ENCODE measurements at places on chromosomes 1 and 21. TPM values are rescaled to one million over a fixed set of nuclear protein-coding genes. Genes with fewer than 3 reads are reported as not detected.

FAM131C gene
- total RNA-seq = not detected

KCNA3 gene
- total RNA-seq = 3.1 TPM

GRCh38 chr1:118290571-118290970 lies 105.5 kb upstream of the SPAG17 start:
- DNase-seq = no peak

DNA sequence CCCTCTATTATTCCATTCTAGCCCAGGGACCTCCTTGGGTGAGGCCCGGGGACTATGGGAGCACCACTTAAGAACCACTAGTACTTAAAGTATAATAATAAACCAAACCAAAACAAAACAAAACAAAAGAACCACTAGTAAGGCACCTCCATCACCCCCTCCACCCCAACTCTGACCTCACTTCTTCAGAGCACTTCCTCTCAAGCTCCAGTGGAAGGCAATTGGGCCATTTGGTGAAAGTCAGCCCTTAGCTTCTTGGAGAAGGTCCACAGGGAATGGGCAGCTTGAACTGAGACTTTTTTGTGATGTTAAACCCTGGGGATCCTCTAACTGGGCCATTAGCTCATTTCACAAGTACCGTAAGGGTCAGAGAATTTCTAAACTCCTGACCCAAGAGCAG lies 237.3 kb downstream of the RHOU start:
- no peak for DNase-seq

SYTL1 gene
- total RNA-seq = 38.6 TPM

DNA sequence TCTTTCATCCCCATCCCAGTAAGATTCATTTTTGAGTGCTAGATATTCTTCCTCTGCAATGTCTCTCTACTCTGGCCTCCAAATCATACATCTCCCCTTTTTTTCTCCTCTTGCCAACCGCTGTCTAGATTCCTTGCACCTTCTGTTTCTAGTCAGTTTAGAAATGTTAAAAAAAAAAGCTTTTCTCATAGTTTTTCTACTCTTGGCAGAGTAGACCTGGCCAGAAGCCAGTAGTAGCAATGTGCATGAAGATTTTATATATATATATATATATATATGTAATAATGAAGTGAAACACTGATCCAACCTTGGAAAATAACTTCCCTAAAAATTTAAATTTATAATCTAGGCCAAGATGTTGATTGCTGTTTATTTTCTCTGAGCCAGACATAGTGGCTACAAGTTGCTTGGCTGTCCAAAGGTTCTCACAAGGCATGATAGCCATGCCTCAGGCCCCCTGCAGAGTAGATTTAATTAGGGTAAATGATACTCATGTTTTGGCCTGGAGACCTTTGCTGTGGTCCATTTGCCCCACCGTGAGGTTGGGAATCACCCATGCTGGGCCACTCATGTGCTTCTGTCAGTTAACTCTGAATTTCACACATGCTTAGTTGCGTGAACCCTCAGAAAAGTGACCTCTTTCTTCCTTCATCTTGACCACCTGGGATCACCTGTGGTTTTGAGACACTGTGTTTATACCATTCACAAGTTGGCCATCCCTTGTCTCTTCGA lies 103.4 kb upstream of the KCNE2 start:
- DNase-seq = no peak

FOXD2 gene
- not detected for total RNA-seq

DNA sequence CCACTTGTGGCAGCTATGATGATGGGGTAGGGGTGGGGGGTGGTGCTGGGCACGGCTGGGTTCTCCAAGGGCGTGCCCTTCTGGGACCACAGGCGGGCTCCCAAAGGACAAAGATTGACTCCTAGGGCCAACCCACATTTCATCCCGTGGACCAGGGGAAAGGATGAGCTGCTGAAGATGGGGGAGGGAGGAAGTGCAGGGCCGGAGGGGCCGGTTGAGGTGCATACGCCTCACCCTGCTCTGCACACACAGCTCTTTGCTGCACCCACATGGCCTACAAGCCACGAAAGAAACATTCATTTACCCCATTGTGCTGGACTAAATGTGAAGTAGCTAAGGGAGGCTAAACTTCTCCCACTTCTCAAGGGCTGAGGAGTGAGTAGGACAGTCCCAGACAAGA lies 34.2 kb upstream of the GNPAT start:
- DNase-seq = no peak

PLEKHN1 gene
- 0.43 TPM for total RNA-seq

DR1 gene
- total RNA-seq = 51.2 TPM

DNA sequence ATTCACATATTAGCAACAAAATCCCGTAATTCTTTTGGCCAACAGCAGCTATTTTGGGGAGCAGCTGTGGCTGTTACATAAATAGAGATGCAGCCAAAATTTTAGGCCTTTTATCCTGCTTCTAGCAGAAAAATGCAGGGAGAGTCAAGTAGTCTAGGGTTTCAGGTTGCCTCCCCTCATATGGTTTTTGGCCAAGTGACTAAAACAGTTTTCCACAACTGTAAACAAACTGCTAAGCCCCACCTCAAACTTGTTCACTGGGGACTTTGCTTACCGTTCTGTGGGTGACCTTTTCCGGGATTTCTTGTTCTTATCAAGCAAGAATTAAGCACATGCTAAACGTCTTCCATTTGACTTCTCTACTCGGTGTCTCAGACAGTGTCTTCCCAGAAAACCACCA lies 133.4 kb downstream of the EDEM3 start:
- DNase-seq = no peak

- DNase-seq = no peak
Observed at GRCh38 chr1:10629091-10629815, 154.5 kb downstream of the PEX14 start.

DNA sequence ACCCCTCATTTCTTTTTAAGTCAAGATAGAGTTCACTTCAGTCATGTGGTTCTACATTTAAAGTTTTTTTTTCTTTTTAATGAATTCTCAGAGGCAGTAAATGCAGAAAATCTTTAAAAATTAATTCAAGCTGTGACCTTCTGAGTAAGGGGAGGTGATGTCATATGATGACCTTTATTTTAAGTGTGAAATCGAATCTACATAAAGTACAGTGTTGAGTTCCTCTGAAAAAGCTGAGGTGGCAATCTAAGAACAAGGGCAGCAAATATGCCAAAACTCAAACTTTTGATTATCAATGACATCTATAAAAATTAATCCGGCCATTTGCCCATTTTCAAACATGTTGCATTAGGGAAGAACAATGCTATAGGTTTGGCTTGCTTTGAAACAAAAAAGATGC lies 173.5 kb downstream of the CDC7 start:
- DNase-seq = no peak

DNA sequence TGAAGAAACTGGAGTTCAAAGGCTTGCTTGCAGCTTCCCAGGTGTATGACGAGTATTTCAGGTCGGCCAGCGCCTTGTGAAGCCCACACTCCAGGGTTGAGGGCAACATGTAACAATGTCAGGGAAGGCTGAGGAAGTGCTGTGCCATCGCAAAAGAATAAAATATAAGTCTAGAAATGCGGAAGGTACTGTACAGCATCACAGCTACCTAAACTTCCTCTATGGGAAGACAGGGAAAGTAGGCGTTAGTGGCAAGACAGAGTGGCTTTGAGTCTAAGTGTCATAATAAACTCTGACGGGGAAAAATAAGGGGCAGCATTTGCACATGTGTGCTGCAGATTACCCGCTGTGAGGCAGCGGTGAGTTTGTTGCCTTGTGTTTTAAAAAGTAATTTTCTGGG lies 28.9 kb downstream of the DOP1B start:
- DNase-seq = no peak

DNA sequence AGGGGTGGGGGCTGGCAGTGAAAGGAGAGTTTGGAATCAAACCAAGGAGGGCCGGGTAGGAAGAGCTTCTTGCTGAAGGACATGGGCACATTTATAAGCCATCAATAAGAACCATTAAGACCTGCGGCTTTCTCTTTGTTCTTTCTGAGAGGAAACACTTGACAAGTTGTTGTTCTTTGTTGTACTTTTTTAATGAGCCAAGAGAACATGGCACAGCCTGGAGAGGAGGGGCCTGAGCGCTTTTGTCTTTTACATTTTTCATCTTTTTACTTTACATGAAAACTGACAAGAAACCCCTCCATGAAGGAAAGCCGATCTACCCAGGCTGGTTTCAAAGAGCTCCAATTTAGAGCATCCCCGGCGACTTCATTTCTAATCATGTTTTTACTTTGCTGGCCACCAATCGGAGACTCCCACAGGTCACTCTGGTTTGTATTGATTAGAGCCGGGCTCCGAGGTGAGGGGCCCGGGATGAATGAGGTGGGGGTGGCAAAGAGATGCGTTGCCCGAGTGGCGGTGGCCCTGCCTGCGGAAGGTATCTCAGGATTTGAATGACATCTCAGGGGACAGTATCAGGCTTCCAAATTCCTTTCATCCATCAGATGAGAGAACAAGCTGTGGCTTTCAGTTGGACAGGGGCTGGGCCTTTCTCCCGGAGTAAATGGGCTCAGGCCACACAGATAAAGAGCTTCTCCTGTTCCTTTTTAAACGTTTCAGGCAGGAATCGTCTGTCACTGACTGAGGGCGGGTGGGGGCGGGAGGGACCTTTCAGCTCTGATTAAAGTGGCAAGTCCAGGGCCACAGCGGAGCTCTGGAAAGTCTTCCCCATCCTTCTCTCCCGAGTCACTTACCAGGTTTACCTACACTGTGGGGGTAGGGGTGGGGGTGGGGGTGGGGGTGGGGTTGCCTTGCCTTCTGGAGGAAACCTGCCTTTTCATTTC lies 138.8 kb upstream of the ARHGEF16 start:
- no peak for DNase-seq

TMEM234 gene
- total RNA-seq = 10.9 TPM

- no peak for DNase-seq
Observed at GRCh38 chr1:67957066-67957465, 93.4 kb downstream of the DIRAS3 start.

TNNI3K gene
- total RNA-seq = not detected

DNA sequence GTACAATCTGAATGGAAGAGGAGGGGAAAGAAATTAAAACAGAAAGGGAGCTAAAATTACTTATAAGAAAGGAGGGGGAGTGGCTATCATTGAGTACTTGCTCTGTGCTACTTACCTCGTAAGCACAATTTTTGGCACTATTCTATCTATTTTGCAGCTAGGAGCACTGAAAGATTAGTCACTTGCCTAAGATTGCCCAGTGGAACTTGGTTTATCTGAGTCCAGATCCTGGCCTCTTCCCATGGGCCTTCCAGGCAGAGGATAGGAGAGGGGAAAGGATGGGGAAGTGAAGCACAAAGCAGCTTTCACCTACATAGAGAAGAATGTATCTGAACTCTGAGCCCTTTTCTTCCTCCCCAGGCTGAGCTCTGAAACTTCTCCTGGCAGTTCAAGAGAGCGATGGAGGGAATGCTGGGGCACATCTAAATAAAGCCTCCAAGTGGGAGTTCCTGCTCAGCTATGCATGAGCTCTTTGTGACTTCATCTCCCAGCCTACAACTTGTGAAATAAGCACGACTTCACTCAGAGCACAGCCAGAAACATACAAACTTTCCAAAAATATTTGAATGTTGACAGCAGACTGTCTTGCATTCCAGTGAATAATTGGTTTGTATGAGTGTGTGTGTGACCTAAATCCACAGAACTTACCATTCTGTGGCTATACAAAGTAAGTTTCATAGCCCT lies 29.4 kb downstream of the HMGB4 start:
- DNase-seq = no peak

DNA sequence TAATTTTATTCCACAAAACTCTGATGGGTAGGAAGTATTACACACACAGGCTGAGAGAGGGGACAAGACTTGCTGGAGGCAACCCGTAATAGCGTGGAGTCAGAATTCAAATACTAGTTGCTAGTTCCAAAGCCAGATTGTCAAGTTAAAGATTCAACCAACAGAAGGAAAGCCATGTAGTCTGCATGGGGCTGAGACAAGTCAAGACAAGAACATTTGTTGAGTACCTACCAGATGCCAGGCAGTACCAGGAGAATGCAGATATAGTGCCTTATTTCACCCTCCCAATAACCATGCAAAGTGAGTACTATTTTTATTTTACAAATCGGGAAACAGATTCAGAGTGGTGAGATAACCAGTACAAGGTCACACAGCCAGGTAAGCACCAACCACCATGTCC lies 110.4 kb upstream of the SPATA6 start:
- DNase-seq = no peak

DNA sequence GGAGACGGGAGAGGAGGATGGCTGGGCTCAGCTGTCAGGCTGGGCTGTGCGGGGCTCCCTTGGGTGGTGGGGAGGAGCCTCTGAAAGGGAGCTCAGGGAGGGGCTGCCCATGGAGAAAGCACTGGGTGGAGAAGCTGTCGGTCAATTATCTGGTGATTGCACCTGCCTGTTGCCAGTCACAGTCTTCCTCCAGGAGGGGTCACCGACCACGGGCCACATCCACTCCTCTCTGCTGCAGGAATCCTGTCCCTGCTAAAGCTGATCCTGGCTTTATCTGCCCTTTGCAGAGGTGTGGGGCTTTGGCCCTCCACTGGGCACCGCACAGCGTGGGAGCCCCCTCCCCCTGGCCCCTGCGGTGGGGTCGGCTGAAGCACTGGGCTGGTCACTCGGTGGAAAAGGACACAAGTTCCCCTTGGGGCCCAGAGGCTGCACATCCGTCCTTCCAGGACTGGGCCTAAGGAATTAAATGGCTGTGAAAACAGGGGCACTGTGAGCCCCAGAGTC lies 21.8 kb upstream of the COL18A1 start:
- no peak for DNase-seq

KIF2C gene
- 75.0 TPM for total RNA-seq

DNA sequence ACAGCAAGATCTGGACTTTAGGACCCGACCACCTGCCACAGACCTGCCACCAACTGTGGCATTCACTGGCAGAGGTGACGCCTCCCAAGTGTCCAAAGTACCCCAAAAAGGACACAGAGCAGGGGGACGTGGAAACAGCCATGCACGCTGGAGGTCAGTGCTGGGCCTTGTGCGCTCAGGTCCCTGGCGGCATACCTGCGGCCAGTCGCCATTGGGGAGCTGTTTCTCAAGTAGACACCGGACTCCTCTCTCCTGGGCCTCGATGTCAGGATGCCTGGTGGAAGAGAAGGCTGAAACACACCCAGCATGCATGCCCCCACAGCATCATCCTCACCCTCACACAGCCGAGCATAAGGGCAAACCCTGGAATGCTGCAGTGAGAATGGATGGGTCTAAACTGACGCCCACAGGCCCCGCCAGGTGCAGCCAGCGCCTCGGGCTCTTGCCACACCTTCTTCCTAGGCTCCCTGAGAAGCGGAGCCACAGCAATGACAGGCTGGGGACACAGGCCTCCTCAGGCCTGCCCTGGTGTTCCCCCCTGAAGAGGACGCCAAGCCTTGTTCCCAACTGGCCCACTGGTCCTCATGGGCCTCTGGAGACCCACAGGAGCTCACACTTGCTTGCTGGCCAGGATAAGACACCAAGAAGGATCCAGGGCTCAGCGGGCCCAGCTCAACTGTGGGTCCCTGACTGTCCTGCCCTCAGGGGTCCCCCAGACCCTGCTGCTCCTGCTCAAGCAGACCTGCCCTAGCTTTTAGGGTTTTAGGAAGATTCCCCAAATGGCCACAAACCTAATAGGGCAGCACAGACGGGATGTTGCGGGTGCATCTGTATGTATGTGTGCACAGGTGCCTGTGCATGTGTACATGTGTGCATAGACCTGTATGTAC lies 7.7 kb upstream of the SPATC1L start:
- no peak for DNase-seq
